ENCODE measurements at places on chromosomes 11 and 22.

DNA sequence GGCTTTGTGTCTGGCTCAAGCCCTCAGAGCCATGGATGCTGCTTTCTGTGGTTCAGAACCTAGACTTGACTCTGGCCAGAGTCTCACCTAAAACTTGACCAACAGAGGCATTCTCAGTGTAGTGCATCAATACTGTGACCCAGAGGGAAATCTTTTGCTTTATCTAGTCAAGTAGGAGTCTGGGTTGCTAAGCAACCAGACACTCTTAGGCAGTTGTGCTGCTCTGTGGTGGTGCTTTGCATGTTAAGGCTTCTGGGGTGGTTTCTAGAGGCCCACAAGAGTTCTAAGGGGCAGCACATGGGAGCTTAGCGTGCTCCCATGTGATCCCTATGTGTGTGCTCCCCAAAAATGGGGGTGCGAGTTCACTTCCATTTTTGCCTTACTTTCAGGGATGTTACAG, 224.6 kb upstream of the PLET1 start:
- DNase-seq: no peak

DNA sequence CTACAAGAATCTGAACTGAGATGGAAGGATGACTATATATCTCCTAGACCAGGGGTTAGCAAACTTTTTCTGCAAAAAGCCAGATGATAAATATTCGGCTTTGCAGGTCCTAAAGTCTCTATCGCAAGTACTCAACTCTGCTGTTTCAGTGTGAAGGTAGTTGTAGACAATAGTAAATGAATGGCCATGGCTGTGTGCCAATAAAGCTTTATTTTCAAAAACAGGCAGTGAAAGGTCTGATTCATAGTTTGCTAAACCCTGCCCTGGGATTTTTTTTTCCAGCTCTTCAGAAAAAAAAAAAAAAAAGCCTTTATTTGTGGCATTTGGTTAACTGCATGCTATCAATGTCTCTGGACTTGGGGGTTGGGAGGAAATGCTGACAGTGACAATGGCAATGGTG, 37.5 kb downstream of the FAM227A start:
- DNase-seq: peak; percentile 42

DNA sequence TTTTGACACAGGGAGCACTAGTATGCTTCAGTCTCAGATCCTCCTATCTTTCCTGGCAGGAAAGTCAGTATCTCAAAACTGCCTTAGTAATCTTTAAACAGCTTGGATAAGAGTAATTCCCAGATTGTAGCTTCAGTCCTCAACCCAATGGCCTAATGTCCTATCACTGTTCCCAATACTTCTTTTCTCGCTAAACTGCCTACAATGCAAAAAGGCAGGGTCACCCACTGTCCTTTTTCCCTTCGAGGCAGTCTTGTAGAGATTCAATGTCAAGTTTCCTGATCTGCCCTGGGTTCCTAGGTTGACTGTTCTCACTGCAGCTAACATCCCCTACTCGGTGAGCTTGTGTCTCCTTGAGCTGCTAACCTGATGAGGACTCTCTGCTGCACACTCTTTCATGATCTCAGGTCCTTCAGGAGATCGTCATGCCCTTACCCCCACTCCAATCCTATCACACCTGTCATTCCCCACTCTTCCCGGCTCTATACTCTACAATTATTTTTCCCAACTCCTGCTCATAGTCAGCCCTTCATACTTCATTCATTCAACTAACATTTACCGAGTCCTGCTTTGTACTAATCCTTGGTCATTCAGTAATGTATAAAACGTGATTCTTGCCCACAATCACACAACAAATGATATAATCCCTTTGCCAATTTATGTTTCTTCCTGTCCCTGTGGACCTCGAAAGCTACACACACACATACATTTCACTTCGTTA, 904 bp downstream of the C2CD3 start:
- DNase-seq: no peak

DNA sequence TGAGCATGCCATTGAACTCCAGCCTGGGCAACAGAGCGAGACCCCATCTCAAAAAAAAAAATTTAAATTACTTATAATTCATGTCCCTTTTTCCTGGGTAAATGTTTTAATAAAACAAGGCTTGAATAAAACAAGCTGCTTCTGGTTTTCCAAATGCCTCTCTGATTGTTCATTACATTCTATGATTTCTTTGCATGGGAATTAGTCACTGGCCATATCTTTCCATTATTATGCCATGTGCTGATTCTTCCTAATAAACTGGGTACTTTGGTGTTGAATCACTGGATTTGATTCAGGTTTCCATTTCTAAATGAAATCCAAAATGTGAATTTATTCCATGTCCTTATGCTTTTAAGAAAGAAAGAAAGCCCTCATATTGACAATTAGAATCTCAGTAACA, 42.6 kb downstream of the ZNF215 start:
- peak; percentile 39 for DNase-seq

GRCh38 chr11:115134926-115135325, 369.3 kb downstream of the CADM1 start:
- DNase-seq: no peak

GRCh38 chr11:43212279-43212678, 99.5 kb upstream of the API5 start:
- DNase-seq: no peak

- no peak for DNase-seq
These were observed 86.9 kb downstream of the CACNG2 start for GRCh38 chr22:36616682-36617081.

GRCh38 chr11:97123237-97123636, 733.4 kb downstream of the JRKL start:
- no peak for DNase-seq

DNA sequence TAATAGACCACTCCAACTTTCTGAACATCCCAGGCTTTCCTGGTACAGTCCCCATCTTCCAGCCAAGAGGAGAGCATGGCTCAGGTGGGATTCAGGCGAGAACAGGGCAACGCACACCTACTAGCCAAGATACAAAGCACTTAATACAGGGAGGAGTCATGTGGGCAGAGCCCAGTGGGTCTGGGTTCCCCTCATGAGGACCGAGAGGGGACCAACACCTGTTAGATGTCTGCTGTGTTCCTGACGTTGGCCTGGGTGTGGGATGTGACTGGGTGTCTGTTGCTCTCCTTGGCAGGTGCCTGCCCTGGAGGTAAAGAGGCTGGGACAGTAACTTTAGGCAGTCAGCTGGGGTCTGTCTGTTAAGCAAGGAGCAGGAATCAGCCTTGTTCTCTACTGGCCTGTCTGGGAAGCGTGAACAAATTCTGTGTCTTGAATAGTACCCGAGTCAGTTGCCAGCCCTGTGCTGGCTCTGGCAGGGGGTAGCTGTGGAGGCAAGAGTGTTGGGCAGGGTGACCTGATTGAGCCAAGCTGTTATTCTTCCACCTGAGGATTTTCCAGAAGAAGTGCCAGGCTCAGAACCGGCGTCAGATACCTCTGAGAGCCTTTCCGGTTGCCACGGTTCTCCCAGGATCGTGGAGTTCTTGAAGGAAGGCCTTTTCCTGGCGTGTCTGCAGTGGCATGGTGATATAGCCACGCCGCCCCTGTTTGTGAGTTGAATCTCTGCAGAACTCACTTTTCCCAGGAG, 56.3 kb downstream of the BCR start:
- no peak for DNase-seq

- DNase-seq: no peak
These were observed 73.4 kb downstream of the LINC01488 start for GRCh38 chr11:69554849-69555248.

- no peak for DNase-seq
These were observed 2.4 kb downstream of the HPS4 start for GRCh38 chr22:26481112-26481693.

All from fibroblast of pulmonary artery (primary cell).